ENCODE measurements at places on chromosomes 4 and X. TPM values are rescaled to one million over a fixed set of nuclear protein-coding genes. Genes with fewer than 3 reads are reported as not detected.

Gene MAGIX
- total RNA-seq = 0.84 TPM

Gene GPR82
- not detected for total RNA-seq

Gene C4orf51
- total RNA-seq = not detected

DNA sequence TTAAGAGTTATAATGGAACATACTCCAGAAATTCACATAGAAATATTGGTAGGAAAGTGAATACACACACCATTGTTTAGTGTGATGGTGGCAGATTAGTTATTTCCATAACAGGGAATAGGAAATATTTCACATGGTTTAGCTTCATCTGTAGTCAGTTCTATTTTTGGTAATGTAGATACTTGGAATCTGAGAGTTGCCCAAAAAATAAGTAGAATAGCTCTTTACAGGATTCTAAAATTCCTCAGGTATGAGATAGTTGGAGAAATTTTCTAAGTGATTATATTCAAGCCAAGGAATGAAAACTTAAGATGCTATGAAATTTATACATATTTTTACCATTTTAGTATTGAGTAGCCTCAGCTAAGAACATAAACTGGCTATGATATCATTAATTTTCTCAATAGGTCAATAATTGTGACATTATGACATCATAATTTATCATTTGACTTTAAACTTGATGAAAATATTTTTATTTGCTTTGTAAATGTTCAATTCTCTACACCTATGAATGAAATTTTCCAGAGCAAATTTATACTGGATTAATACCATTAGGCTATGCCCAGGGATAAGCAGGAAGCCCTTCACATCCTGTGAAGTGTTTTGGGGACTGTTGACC, 35.8 kb downstream of the CPEB2 start:
- H3K36me3 ChIP-seq = peaks cover 24% of the 10 kb centered on the region
- H3K4me3 ChIP-seq = no peak overlapping the region
- H3K27ac ChIP-seq = no peak overlapping the region
- DNase-seq = no peak
- H3K27me3 ChIP-seq = no peaks in the 10 kb centered on the region
- H3K4me1 ChIP-seq = peaks cover 36% of the 10 kb centered on the region

DNA sequence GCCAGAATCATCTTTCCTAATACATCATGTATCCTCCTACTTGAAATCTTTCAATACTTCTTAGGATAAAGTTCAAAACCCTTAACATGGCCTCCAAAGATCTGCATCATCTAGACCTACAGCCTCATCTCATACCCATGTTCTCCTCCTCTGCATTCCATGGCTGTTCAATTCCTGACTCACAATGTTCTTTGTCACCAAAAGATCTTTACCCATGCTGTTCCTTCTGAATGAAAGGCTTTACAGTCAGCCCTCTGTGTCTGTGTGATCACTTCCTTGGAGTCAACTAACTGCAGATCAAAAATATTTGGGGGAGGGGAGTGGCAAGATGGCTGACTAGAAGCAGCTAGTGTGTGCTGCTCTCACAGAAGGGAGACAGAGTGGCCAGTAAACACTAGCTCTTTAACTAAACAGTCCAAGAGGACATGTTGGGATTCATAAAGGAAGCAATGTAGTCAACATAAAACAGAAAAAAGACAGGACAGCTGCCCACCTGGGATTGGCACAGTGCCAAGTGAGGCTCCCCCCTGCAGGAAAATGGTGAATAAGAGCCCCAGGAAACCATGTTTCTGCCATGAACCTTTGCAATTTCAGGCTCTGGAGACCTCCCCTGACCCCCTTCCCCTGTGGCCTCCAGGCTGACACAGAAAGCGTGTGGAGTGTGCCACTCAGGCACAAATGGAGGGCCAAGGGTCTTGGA, 31.9 kb downstream of the CBR4 start:
- DNase-seq = no peak
- no peaks in the 10 kb centered on the region for H3K27me3 ChIP-seq
- no peak overlapping the region for H3K27ac ChIP-seq
